Endothelial cell of umbilical vein (primary cell): ENCODE measurements at places on chromosomes 6 and 20.

DNA sequence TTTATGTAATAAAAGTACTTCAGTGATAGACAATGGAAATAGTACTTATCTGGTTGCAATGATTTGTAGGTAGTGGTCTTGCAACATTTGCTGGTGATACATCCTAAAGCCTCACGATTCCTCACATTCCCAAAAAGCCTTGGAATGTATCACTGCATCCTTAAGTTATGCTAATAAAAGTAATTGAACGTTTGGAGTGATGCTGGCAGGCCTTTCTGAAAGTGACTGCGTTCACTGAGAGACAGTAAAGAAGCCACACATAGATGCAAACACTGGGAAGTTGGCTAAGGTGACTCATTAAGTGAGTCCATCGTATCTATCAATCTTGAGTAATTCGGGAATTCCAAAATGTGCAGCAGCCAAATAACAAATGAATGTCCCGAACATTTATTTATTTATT lies 444.1 kb upstream of the SOX4 start:
- DNase-seq, result no peak

- peak; percentile 42 for DNase-seq
Measured at GRCh38 chr20:54680872-54681619, 205.7 kb downstream of the DOK5 start.

- DNase-seq, result no peak
Measured at GRCh38 chr6:37862430-37862829, 42.9 kb downstream of the ZFAND3 start.

- DNase-seq, result no peak
Measured at GRCh38 chr6:135163440-135163738, 17.7 kb upstream of the MYB start.
